SJCRH30 (cell line): ENCODE measurements at places on chromosomes 2 and 18. TPM values are rescaled to one million over a fixed set of nuclear protein-coding genes. Genes with fewer than 3 reads are reported as not detected.

GRCh38 chr2:19351899-19352697, 6.3 kb downstream of the OSR1 start:
- no peak for DNase-seq

- no peak for DNase-seq
Observed at GRCh38 chr2:236794176-236794957, 224.7 kb downstream of the ACKR3 start.

The SPATA3 gene
- total RNA-seq, result not detected in 2 replicates

The PLCD4 gene
- 0.71 and 0.75 TPM in 2 replicates for total RNA-seq

GRCh38 chr2:27073782-27074181, 2.3 kb upstream of the OST4 start:
- DNase-seq, result no peak
